ENCODE measurements at places on chromosomes 7 and 10.

GRCh38 chr7:51154201-51154600, 162.4 kb downstream of the COBL start:
- DNase-seq = no peak

DNA sequence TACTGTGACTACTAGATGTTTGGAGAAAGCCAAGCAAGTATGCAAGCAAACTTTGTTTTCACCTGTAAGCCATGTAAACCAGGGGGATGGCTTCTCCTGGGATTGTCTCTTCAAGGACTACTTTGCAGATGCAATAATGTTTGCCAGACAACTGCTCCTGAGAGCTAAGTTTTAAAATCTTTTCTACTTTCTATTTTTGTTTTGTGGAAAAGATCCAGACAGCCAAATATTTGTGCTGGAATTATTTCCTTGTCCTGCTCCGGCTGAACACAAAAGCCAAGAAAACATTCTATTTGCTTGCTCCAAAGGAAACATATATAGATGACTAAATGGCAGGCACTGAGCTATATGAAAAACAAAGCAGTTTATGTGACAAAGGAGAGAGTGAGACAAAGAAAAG, 51.6 kb downstream of the TFPI2 start:
- DNase-seq = no peak

DNA sequence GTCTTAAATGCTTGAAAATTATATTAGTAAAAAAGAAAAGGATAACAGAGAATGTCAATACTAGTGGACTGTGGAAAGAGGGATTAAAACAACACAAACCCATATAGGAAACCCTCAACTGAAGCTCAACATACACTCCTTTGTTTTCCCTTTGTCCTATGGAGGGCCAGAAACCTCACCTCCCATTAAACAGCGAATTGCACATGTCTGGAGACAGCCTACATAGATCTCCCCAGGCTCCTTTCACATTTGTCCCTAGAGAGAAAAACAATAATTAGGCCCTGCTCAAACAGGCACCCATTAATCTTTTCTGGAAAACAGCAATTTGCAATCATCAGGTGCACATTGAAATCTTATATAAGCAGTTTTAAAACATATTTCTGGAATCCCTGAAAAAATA, 87.6 kb upstream of the SEMA3D start:
- DNase-seq = no peak

DNA sequence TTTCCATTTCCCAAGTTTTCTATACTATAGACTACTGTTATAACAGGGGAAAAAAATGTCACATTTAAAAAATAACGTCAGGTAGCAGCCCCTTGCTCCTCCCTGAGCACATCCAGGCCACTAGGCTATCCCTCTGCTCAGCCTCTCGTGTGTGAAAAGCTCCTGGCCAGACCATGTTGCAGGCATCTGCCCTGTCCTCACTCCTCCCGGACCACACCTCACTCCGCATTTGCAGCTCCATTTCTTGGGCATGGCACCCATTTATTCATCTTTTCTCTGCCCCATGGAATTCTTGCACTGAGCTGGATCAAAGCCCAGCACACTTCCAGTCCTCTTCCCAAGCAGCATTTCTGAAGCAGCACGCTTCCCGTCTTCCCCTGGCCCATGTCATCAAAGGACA, 1.4 kb upstream of the GDF2 start:
- DNase-seq = no peak

- DNase-seq = peak; percentile 37
Observed at GRCh38 chr10:93680412-93681047, 21.9 kb downstream of the FRA10AC1 start.

DNA sequence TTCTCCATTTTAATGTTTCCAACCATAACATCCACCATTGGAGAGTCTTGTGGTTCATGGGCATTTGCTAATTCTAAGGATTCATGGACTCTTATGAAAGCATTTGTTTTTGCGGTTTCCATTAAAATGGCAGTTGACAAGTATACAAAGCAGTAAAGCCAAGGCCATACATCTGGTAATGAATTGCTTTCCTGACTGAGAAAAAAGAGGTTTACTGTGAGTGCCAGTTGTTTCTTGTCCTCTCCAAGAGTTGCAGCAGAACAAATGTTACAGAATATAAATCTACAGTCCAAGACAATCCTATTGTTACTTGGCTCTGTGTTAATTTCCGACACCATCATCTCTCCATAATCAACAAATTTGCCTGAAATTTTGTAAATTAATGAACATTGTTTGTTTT, 261.3 kb downstream of the SORCS1 start:
- DNase-seq = no peak

DNA sequence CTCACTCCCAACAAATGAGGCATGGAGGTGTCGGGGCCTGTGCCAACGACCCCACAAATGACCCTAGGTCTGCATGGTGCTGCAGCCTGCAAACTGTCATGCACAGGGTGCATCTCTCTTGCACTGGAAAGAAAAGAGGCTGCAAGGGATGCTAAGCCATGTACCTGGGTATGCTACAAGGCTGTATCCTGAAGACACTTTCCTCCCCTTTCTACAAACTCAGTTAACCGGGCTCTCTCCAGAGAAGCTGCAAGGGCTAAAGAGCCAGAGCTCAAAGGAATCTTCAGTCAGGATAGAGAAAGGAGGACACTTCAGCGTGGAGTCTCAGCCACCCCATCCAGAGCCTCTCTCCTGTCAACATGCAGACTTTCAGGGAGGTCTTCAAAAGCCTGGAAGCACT, 449.0 kb downstream of the GRID1 start:
- no peak for DNase-seq

- DNase-seq = peak; percentile 51
Observed at GRCh38 chr7:135729230-135729629, 1.2 kb upstream of the SLC13A4 start.
